NCI-H524 treated with DMSO at 0.1 percent for 48 hours (cell line): ENCODE measurements at places on chromosomes 5 and 9.

- no peak for DNase-seq
Measured at GRCh38 chr5:135129307-135129706, 95.3 kb upstream of the PITX1 start.

DNA sequence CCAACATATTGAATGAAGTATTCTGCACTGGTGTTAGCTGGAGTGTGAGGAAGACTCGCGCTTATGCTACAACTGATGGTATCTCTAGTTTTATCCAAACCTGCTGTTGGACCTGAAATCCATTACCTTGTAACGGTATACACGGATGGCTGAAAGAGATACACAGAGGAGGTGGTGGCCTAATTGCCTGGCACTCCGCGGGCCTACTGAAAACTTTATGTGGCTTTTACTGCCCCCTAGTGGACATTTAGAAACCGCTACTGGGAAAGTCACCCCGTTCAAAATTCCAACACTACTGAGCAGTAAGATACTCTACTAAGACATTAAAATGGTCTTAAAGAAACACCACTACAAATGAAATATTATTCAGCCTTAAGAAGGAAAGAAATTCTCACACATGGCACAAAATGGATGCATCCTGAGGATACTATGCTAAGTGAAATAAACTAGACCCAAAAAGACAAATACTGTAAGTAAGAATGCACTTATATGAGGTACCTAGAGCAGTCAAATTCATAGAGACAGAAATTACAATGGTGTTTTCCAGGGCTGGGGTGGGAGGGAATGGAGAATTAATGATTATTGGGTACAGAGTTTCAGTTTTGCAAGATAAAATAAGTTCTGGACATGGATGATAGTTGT lies 100.4 kb downstream of the TTLL11 start:
- DNase-seq, result no peak

- DNase-seq, result no peak
Measured at GRCh38 chr5:21685522-21685921, 1167.6 kb downstream of the CDH12 start.

DNA sequence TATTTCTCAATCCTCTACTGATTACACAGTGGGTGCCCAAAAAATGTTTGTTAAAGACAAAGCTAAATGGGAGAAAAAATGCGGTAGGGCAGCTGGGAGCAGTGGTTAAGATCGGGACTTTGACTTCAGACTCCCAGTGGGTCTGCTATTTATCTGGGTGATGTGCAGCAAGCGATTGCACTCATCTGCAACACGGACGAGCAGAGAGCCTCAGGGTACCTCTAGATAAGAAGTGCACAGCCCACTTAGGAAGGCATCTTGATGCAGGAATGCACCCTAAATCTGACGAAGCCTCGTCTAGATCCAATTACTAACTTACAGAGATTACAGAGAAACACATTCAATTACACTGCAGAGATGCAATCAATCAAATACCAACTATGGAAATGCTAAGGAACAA lies 4.0 kb downstream of the MAPK9 start:
- no peak for DNase-seq

- no peak for DNase-seq
Measured at GRCh38 chr9:129121483-129121882, 10.3 kb downstream of the PTPA start.

DNA sequence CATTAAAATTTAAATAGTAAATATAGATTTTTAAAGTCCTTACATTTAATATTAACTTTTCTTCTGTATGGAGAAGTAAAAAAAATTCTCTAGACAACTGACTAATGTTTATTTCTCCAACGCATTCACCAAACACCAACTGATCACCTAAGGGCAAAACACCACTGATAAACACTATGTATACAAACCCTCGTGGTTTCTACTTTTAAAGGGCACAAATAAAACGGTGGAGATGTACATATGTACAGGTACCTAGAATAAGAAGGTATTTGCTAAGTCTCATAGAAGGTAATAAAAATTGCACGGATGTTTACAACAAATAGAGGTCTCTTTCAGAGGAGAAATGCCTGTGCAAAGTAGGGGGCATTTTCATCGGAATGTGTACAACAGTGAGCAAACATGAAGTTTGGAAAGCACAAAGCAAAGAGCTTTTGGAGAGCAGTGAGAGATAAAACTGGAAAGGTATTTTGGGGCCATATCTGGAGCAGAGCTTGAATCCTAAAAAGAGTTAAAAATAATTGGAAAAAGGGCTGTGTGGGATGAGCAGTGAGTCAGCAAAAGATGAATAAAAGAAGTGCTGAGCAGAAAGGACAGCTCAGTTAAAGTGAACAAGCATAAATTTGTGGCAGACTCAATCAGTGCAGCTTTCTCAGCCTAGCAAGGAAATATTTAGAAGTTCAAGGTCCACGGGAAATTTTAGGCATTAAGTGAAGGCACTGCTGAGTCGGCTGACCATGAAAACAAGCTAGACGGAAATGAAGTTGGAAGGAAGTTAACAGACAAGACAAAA lies 160.0 kb downstream of the TMEM161B start:
- DNase-seq, result no peak

- DNase-seq, result no peak
Measured at GRCh38 chr9:114450833-114451706, 54.2 kb downstream of the WHRN start.

- no peak for DNase-seq
Measured at GRCh38 chr9:34675869-34676268, 13.4 kb upstream of the CCL27 start.

DNA sequence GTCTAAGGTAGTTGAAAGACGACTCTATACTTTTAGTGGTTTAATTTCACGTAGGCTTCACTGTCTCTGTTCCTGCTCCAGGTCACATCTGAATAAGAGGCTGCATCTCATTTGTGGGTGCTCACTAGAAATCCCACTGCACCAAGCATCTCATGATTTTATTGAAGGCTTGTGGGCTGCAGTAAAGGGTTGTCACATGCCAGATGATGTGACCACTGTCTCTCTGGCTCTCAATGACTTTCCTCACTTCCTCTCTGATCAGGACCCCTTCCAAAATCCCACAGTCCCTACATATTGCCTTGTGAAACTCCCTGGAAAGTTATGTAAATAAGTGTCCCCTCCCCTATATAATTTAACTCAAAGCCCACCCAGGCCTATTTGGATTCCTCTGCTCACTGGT lies 8.9 kb upstream of the ZCCHC10 start:
- DNase-seq, result no peak

- DNase-seq, result no peak
Measured at GRCh38 chr9:120395376-120395775, 184.6 kb downstream of the CDK5RAP2 start.

- DNase-seq, result no peak
Measured at GRCh38 chr5:32852976-32853375, 141.9 kb downstream of the NPR3 start.

- no peak for DNase-seq
Measured at GRCh38 chr5:68446487-68446894, 230.9 kb downstream of the PIK3R1 start.

DNA sequence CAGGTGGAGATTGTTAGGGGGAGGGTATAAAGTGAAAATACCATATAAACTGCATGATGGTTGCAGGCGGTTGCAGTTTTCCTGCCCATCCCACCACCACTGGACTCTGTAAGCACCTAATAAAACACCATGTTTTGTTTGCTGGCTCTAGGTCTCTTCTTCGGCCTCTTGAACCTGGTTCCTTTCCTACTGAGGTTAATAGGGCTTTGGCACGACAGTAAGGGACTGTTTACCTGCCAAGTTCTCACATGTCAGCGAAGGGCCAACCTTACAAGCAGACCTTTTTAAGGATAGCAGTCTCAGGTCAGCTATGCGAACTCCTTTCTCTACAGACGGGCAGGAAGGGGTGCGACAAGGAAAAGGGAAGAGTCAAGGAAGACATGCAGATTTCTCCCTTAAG lies 3.4 kb upstream of the RFESD start:
- DNase-seq, result no peak
